ENCODE measurements at places on chromosomes 5 and 9. TPM values are rescaled to one million over a fixed set of nuclear protein-coding genes. Genes with fewer than 3 reads are reported as not detected.

GRCh38 chr5:67204821-67205220 lies 8.2 kb upstream of the CD180 start:
- no peak overlapping the region for H3K27ac ChIP-seq
- no peaks in the 10 kb centered on the region for H3K36me3 ChIP-seq
- DNase-seq: no peak

LCN2 gene
- not detected for total RNA-seq

DNA sequence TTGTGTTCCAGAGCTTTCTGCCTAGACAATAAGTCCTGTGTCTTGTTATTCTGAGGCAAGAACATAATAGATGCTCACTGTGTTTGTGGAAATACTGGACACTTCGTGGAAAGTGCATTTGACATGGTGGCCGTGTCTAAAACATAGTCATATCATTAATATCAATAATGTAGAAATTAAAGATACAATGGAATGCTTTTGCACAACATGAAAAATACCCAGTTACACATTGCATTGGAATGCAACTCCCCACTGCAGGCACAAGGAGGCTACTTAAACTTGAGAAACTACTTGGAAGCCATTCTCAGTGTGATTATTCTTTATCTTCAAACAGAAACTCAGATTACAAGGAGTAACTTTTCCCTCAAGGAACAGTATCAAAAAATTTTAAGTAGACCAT lies 145.3 kb upstream of the ZNF462 start:
- no peak overlapping the region for H3K4me3 ChIP-seq
- H3K36me3 ChIP-seq: no peaks in the 10 kb centered on the region
- DNase-seq: peak; percentile 52
- H3K4me1 ChIP-seq: peaks cover 25% of the 10 kb centered on the region

DNA sequence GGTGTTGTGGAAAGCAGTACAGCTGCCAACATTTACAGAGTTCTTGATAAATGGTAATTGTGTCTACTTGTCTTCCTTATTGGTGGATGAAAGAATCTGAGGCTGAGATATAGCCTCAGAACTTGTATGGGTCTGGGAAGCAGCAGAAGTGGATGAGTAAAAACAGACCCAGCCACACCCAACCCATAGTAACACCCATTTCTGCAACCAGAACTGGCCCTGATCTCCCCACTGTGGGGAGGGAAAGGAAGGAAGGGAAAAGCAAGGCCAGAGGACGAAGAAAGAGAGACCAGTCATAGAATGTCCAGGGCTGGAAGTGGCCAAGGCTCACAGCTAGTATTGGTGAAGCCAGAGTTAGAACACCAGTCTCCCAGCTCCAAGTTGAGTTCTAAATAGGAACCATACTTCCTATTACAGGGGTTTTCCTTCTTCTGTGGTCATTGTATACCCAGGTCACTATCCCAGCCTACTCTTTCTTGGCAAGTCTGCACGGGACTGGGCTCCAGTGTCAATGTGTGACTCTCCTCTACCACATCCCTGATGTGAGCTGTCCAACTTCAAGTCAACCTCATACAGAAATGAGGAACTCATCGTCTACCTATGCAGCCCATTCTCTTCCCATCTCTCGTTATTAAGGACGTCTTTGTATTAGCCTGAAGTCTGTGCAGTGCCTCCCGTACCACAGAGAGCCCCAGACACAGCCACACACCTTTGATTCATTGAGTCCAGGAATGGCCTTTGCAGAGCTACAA lies 35.9 kb downstream of the ITK start:
- no peak for DNase-seq
- no peak overlapping the region for H3K4me3 ChIP-seq
- no peaks in the 10 kb centered on the region for H3K36me3 ChIP-seq
- H3K4me1 ChIP-seq: no peaks in the 10 kb centered on the region
- peaks cover 4% of the 10 kb centered on the region for H3K27me3 ChIP-seq

- H3K4me1 ChIP-seq: no peaks in the 10 kb centered on the region
- H3K36me3 ChIP-seq: no peaks in the 10 kb centered on the region
- no peak overlapping the region for H3K27ac ChIP-seq
- DNase-seq: no peak
- no peak overlapping the region for H3K4me3 ChIP-seq
- H3K27me3 ChIP-seq: peaks cover 24% of the 10 kb centered on the region
Observed at GRCh38 chr5:1660001-1660400, 136.2 kb upstream of the LPCAT1 start.

Measured in SJSA1 (cell line).